Diencephalon (tissue), 1 donor: ENCODE measurements at places on chromosomes 2 and 18. TPM values are rescaled to one million over a fixed set of nuclear protein-coding genes. Genes with fewer than 3 reads are reported as not detected.

ANKRD30BL gene
- 21.7 TPM for total RNA-seq

GKN1 gene
- not detected for total RNA-seq

MEX3C gene
- 79.4 TPM for total RNA-seq

TRPM8 gene
- 4.6 TPM for total RNA-seq

EPB41L3 gene
- total RNA-seq = 114 TPM

OSBPL6 gene
- 14.1 TPM for total RNA-seq

DNAH6 gene
- total RNA-seq = 16.1 TPM

BAZ2B gene
- 166 TPM for total RNA-seq

RABL2A gene
- total RNA-seq = 15.7 TPM

UNC80 gene
- total RNA-seq = 26.5 TPM

PTPRN gene
- 66.9 TPM for total RNA-seq

RASGRP3 gene
- 14.1 TPM for total RNA-seq

RBM45 gene
- 20.5 TPM for total RNA-seq

LRP1B gene
- 78.0 TPM for total RNA-seq

SPDYA gene
- total RNA-seq = 1.2 TPM

ENOSF1 gene
- 9.2 TPM for total RNA-seq

REG3A gene
- not detected for total RNA-seq

DES gene
- 1.4 TPM for total RNA-seq

PAX3 gene
- 0.69 TPM for total RNA-seq

PROKR1 gene
- 1.8 TPM for total RNA-seq

GULP1 gene
- 59.3 TPM for total RNA-seq

FAM237A gene
- total RNA-seq = 0.46 TPM

SERPINB3 gene
- not detected for total RNA-seq

HAAO gene
- 1.4 TPM for total RNA-seq

UGT1A3 gene
- not detected for total RNA-seq

MLPH gene
- 0.69 TPM for total RNA-seq

MC2R gene
- not detected for total RNA-seq

SLC4A5 gene
- 3.2 TPM for total RNA-seq

LIMS4 gene
- not detected for total RNA-seq

LIPT1 gene
- 6.7 TPM for total RNA-seq

KYNU gene
- 0.23 TPM for total RNA-seq

CTAGE1 gene
- total RNA-seq = not detected

ATOH8 gene
- 3.2 TPM for total RNA-seq

RNF125 gene
- 4.4 TPM for total RNA-seq

LYPD1 gene
- 77.0 TPM for total RNA-seq

IL36G gene
- not detected for total RNA-seq

GPR45 gene
- 1.8 TPM for total RNA-seq

REG1B gene
- total RNA-seq = not detected

STPG4 gene
- total RNA-seq = not detected

RAB27B gene
- total RNA-seq = 118 TPM

ANKRD30B gene
- total RNA-seq = 3.9 TPM

ANKRD36 gene
- 307 TPM for total RNA-seq

ERICH2 gene
- 1.6 TPM for total RNA-seq

DOK6 gene
- total RNA-seq = 80.7 TPM

BOLL gene
- 1.4 TPM for total RNA-seq

NCKAP5 gene
- total RNA-seq = 11.5 TPM

HTR2B gene
- 0.23 TPM for total RNA-seq

MAIP1 gene
- total RNA-seq = 20.3 TPM

TRAK2 gene
- total RNA-seq = 57.7 TPM

DSEL gene
- total RNA-seq = 61.1 TPM

IL1RL2 gene
- 1.6 TPM for total RNA-seq

ANXA4 gene
- total RNA-seq = 7.8 TPM

CFAP53 gene
- total RNA-seq = 3.2 TPM

DHRS9 gene
- 1.6 TPM for total RNA-seq
